Fibroblast of the conjunctiva (primary cell): ENCODE measurements at places on chromosomes 2 and 18.

- DNase-seq = no peak
These were observed 68.4 kb downstream of the BCL11A start for GRCh38 chr2:60485055-60485454.

DNA sequence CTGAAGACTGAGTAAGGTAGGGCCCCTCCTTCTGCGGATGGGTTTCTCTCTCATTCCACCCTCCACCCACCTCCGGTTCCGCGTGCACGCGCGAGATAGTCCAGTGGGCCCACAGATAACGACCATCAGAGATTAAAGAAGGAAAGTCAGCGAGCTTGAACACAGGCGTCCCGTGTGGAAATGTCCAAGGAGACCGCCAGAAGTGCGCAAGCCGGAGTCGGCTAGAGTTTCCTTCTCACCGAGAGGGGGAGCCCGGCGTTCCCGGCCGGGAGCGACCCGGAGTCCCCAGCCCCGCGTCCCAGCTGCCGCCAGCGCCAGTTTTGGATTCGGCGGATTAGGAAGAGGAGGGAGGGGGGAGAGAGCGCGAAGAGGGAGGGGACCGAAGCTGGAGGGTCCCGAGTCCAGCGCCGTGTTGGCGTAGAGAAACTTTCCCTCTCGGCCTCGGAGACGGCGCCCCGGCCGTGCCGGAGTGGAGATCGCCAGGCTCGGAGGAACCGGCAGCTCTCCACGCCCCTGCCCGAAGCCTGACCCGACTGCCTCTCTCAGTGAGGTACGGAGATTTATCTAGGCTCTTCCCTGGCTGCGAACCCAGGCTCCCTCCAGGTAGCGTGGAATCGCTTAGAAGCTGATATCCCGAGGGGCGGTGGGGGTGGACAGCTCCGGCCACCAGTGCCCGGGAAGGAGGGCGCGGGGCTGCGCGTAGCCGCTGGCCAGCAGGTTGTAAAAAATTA lies at the start of gene GULP1:
TSS of gene GULP1 (plus strand) at position 258 of the 731 bp plus-strand sequence. CDS start 185,829 bp downstream, outside the sequence.
- peak; percentile 43 for DNase-seq

DNA sequence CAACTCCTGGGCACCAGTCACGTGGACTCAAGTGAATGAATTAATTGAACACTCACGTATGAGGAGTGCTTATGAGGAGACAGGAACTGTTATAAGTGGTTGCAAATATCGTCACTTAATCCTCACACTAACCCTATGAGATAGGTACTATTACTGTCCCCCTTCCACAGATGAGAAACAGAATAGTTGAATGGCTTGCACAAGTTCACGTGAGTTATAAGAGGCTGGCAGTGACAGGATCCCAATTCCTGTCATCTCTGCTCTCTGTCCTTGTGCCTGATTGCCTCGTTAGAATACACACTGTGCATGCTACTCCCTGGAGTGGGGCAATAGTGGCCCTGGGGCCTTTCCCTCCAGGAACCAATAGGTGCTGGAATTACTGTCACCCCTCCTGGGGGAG lies 253.5 kb downstream of the DYSF start:
- no peak for DNase-seq

DNA sequence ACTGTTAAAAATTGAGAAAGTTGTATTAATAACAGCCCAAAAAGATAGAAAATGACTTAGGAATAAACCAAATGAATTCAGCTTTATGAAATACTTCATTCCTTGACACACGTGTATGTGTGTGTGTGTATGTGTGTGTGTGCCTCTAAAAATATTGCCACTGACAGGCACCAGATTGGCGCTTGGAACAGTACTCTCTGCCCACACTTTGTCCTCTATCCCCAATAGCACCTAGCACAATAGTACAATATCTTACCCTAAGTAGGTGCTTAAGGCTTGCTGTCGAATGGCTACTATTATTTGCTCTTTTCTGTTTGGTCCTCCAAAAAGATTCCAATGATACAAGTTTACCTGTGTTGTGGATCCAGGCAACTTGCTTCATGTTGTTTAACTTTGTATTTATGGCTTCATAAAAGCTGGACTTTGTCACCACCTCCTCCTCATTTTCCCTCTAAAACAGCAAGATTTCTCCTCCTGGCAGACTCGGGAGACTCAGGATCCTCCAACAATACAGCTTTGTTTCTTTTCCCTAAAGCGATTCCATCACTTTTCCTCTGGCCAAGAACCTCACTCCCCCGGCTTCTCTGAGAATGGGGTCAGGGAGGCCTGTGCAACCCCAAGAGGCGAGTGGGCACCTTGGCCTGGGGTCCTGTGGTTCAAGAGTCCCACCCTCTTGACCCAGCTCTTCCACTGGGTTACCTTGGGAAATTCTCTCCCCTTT lies 43.3 kb upstream of the LCLAT1 start:
- DNase-seq = no peak

DNA sequence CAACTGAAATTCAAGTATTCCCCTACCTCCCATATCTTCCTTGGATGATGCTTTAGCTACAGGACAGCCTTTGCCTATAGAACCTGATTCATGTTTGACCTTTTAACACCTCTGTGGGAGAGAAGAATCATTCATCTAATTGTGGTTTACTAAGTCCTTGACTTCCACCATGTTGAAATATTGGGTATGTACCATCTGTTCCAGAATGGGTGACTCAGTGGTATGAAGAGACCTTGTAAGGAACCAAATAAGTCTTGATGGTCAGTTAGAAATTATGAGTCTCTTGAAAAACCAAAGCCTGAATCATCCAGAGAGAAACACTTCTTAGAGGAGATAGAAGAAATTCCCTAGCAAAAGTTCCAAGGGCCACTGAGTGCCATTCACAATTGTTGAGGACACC lies 27.5 kb downstream of the STAMBP start:
- no peak for DNase-seq

DNA sequence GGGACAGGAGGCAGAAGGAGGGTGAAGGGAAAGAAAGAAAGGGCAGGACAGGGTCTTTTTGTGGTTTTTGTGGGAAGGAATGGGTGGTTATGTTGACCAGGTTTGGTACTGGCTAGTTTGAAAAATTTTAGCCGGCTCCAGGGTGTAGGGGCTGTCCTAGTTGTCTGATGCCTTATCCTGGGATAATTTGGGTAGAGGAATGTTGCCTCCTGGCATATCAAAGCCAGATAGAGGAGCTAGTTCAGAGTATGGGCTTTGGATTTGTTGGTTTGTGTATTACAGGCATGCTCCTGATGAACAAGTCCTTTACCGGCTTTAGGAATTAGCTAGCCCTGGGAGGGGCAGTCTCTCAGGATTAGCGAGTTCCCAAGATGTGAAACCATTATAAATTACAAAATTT lies 101.1 kb upstream of the LHCGR start:
- no peak for DNase-seq

GRCh38 chr18:11464129-11464528 lies 145.3 kb upstream of the SLC35G4 start:
- DNase-seq = no peak
